ENCODE measurements at places on chromosomes 11 and 22.

GRCh38 chr11:124538019-124538418, 5.4 kb downstream of the OR8B12 start:
- no peak for DNase-seq

DNA sequence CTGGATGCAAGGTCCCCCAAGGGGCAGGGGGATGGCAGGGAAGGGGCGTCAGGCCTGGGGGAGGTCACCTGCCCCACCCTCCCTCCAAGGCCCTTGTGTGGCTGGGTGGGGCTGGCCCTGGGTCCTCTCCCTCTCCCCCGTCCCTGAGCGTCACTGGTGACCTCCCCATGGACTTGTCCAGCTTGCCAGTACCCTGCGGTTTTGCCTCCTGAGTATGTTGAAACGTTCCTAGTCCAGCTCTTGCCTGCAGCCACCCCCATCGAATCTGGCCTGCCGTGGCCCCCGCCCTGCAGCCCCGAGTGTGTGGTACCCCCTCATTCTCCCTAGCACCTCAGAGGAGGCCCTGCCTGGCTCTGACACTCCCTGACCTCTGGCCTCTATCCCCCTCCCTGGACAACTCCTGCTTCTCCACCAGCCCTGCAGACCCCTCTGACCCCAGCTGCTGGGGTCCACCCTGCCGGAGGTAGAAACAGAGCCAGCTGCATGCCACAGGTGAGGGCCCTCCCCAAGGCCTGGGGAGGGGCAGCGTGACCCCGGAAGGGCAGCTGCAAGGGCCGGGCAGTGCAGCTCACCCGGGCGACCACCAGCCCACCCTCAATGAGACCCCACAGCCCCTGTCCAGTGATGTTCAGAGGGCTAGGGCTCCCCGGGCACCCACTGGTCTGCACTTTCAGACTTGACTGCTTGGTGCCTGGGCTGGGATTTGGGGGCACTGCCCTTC, 4.1 kb upstream of the MUC6 start:
- no peak for DNase-seq

- DNase-seq: no peak
These were observed 38.6 kb upstream of the SPTBN2 start for GRCh38 chr11:66767666-66768065.

GRCh38 chr22:23281406-23282088, 101.2 kb downstream of the BCR start:
- DNase-seq: peak; percentile 22

DNA sequence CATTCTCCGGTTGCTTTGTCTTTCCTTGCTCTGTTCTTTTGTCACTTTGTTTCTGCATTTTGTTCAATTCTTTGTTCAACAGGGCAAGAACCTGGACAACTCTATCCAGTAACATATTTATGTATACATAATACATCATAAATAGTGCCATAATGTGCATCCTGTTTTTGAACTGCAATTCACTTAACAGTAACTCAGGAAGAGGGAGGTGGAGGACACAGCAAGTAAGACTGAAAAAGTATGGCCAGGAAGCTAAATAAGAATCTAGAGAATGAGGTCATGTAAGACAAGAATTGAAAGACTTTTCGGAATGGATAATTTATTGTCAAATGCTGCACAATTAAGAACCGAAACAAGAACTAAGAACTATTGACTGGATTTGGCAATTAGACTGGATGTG, 29.2 kb upstream of the CHORDC1 start:
- no peak for DNase-seq

DNA sequence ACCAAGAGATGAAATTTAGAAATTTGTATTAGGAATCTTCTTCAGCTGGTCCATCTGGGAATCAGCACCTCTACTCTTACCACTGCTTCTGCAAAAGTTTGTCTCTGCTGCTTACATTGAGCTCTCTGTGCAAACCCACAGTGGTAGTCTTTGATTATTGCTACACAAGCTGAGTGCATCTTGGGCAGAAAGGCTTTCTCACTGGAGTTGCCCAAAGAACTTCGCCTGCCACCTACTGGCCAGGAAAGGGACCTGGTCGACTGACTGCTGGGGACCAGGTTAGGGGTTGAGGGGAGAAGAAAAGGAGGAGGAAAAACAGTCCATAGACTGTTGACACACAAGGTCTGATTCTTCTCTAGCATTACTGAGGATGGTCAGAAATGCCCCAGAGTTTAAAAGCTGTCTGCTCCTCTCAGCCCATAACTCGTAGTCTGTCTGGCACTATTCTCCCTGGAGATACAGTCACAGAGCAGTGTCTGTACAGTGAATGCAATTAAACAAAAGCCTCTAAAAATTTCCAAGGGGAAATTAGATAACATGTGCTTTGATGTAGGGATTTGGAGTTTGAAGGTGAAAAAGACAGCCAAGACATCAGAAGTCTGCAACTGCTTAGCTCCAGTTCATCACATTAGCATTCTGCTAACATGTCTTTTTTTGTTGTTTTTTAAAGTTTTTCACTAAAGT, 215.0 kb upstream of the CTSC start:
- DNase-seq: no peak

DNA sequence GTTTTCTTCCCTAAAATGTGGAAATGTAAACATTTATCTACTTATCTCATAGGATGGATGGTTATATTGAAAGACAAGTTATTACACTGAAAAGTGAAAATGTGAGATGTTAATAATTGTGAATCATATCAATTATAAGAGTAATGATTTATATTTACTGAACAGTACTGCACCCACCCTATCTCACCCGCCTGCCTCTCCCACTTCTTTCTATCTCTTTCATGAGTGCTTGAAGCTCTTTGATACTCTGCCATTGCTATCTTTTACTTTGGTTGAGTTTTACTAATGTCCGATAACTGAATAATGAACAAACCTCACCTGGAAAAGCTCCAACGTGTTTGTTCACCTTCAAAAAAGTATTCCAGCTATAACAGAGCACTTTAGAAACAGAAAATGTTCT, 263.0 kb upstream of the UBASH3B start:
- DNase-seq: no peak

GRCh38 chr22:21064917-21065864, 19.4 kb downstream of the LRRC74B start:
- no peak for DNase-seq

- no peak for DNase-seq
These were observed 4.6 kb downstream of the ATF4 start for GRCh38 chr22:39524753-39525657.

DNA sequence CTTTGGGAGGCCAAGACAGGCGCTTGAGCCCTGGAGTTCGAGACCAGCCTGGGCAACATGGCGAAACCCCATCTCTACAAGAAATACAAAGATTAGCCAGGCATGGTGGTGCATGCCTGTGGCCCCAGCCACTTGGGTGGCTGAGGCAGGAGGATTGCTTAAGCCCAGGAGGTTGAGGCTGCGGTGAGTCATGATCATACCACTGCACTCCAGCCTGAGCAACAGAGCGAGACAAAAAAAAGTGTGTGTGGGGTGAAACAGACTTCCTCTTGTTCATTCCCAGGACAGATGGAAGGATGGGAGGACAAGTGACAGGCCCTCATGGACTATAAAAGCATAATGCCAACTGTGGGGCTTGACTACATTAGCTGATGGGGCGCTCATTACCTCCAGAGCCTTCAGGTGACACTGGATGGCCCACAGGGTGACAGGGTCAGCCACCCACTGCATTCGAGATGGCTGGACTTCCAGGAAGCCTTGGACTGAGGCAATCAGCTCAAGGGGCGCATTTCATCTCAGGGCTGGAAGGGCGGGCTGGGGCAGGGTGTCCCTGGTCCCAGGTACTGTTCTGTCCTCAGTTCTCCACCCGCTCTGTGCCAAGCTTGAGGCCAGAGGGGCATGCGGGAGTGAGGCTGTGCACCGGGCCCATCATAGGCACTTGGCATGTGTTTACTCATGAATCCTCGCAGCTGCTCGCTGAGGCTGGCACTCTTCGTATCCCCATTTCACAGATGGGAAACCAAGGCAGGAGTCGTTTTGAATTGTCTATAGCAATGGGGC, 12.5 kb downstream of the NPTXR start:
- DNase-seq: no peak

- DNase-seq: no peak
These were observed 9.8 kb downstream of the LRRC55 start for GRCh38 chr11:57191311-57192219.

- DNase-seq: no peak
These were observed 192.7 kb downstream of the NAV2 start for GRCh38 chr11:19905280-19905853.

GRCh38 chr11:97202613-97203292, 812.9 kb downstream of the JRKL start:
- no peak for DNase-seq

DNA sequence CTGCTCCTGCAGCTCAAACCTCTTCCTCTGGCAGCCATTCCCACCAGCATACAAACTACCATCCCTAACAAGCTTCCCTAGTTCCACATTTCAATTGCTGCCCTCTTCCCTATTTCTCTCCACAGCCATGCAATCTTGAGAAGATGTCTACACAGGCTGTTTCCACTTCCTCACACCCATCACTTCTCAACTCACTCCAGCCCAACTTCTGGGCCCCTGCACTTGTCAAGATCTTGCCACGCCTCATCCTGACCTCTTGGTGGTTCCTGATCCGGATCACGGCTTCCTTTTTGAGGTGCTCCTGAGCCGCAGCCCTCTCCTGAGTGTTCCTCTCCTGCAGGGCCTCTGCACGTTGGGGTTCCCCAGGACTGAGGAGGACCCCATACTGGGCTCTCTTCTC, 22.6 kb downstream of the RPL27A start:
- DNase-seq: no peak

- DNase-seq: no peak
These were observed 1.7 kb upstream of the THRSP start for GRCh38 chr11:78061921-78062311.

DNA sequence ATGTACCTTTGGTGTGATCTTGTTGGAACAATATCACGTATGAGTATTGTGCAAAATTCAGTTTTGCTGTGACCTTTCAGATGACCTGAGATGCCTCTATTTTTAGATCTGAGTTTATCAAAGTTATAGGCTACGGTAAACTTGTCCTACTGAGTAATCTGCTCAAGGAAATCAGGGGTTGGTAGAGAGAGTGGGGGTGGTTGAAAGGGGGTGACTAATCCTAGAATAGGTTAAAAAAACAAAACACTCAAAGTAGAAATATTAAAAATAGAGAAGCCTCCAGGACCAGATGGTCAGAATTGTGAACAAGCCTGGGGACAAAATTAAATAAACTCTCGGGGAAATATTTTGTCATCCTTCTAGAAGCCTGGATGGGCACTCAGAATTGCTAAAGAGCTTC, 59.9 kb upstream of the C11orf87 start:
- no peak for DNase-seq

GRCh38 chr11:64540428-64540825, 50.6 kb upstream of the SLC22A12 start:
- DNase-seq: no peak

GRCh38 chr22:48144318-48144717, 1381.9 kb downstream of the TBC1D22A start:
- no peak for DNase-seq

DNA sequence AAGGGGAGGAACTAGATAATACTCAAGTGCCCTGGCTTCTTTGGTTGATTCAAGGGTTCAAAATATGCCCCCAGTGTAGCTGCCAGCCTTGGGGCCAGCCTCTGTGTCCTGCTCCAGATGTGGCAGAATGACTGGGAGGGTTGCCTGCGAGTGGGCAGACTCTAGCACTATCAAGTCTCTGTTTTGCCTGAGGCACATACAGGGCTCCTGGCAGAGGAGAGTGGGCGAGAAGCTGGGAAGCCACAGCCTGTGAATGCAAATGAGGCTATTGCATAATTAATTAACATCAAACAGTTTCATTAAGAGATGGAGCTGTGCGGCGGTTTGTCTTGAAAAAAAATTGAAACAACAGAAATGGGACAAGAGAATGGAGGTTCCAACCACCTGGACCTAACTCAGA, 50.8 kb downstream of the BUD13 start:
- DNase-seq: no peak

GRCh38 chr11:9357041-9357440, 27.4 kb upstream of the IPO7 start:
- no peak for DNase-seq

GRCh38 chr11:16909359-16910035, 104.7 kb downstream of the PLEKHA7 start:
- DNase-seq: no peak

GRCh38 chr11:134098566-134099184, 29.8 kb downstream of the JAM3 start:
- DNase-seq: no peak

DNA sequence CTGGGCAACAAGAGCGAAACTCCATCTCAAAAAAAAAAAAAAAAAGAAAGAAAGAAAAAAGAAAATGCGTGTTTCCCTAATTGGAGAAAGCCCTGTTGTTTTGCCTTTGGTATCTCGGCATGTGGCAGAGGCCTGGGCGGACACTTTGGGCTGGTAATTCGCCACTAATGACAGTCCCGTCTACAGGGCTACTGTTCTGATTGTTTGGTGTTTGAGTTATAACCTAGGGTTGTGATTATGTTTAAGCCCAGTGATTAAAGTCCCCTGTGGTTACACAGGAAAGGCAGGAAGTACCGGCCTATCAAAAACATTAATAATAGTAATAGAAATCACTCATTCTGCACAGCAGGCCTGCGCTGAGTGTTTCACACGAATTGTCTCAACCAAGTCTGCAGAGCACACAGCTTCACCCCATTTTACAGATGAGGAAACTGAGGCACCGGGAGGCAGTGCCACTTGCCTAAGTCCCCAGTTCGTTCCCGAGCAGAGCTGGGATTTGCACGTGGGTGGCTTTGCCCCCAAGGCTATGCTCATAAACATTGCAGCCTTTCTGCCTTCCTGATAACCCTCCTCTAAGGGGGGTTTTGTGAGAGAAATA, 39.1 kb upstream of the GRAMD4 start:
- no peak for DNase-seq

DNA sequence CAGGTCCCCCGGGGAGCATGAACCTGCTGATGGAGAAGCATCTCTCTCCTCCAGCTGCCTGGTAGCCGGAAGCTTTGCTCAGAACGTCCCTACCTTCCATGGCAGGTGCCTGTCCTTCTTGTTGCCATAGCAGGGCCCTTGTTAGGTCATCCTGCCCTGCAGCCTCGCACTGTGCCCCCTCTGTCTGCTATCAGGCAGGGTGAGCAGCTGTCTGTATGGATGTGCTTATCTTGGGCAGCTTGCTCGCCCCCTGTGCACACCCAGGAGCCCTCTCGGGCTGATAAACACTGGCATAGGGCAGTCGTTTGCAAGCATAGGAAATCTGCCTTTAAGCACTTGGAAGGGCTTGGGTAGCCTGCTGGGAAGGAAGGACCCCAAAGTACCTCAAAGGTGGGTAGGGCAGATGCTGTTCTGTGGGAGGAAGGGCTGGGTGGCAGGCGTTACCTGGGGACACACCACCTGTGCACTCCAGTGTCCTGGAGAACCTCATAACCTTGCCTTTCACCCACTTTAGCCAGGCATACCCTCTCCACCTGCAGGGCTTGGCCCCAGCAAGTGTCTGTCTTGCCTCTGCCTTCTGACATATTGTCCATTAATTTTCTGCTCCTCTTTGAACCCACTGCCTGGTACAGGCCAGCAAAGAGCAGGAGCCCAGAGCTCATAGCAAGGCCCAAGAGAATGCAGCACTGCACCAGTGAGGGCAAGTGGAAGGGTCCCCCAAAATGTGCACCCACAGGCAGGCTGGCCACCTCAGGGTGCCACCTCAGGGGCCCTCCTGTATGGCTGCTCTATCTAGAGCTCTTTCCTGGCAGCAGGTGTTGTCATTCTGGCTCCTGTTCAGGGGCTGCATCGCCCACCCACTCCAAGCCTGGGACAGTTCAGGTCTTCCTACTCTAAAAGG, 8.0 kb upstream of the COMT start:
- no peak for DNase-seq

Data from cortex of kidney (tissue), 1 donor.